ENCODE measurements at places on chromosomes 12 and 14.

GRCh38 chr14:102187568-102188001 is 47.9 kb downstream of the WDR20 start:
- DNase-seq, result no peak

DNA sequence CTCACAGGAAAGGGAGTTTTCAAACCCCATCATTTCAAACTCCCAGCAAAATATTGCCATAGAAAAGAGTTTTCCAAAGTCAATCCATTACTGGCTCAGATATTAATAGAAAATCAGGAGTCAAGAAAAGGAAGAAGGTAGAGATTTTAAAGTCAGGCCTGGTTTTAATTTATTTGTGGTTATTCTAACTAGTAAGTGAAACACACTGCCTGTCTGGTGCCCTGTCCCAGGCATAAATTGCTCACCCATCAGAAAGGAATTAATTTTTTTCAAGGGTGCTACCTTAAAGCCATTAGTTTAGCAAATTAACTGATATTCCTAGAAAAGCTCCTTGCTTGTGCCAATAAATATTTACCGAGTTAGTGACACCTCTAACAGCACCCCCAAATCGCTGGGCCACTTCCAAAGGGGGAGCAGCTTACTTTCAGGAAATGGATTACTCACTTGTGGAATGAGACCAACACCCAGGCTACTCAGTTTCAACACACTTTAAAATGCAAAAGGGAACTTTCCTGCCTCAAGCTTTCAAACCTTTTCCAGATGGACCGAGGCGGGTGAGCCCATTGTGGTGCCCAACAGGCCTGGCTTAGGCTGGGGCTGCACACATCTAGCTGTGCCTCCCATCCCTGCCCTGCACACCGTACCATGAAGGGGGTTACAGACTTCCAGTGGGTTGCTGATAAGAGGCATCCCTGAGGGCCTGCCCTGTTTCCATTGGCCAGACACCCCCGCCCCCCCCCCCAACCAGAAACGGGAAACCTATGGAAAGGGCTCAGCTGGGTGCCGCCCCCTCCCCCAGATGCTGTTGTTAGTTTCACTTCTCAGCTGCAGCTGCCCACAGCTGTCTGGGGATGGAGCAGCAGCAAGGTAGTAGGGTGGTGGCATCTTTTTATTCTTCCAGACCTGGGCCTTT is 117.2 kb downstream of the SAMD4A start:
- no peak for DNase-seq

DNA sequence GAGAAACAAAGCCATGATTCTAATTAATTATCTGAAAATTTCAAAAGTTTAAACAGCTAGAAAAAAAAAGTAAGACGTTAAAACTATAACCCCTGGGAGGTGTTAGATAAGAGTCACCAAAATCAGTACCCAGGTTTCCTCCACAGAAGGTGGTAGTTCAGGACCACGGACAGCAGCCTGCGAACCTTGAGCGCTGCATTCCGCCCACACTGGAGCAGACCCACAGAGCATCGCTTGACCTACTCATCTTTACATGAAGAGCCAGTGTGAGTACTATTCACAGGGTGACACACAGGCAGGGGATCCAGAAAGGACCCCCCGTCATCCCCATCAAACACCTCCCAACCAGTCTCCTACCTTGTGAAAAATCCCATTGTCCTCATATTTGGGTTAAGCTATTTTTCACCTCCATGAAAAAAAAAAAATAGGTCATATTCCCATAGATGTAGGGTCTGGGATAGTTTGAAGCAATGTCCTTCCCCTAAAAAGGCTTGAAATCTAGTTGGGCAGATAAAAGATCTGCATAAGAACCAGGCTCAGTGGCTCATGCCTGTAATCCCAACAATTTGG is 8.8 kb upstream of the CHGA start:
- peak; percentile 14 for DNase-seq

- DNase-seq, result no peak
Measured at GRCh38 chr14:97594306-97594705, 797.1 kb downstream of the VRK1 start.

- no peak for DNase-seq
Measured at GRCh38 chr12:2312770-2313169, 260.0 kb downstream of the CACNA1C start.

All from activated gamma-delta T cell treated with anti-CD3 and anti-CD28 coated beads, Interleukin-2, amount 50 U/mL, for 16 hours (primary cell).